ENCODE measurements at places on chromosomes 11 and 22. TPM values are rescaled to one million over a fixed set of nuclear protein-coding genes. Genes with fewer than 3 reads are reported as not detected.
A peak's percentile ranks its signal among the peaks of the same experiment; 100 is the strongest.

The SLC25A17 gene
- 28.5 TPM for total RNA-seq

The SORL1 gene
- total RNA-seq = 0.42 TPM

The TPBGL gene
- not detected for total RNA-seq

GRCh38 chr11:64718780-64719124 lies 4.2 kb downstream of the NRXN2 start:
- H3K27me3 ChIP-seq = peaks cover 73% of the 10 kb centered on the region
- H3K36me3 ChIP-seq = no peaks in the 10 kb centered on the region
- H3K27ac ChIP-seq = no peak overlapping the region
- H3K4me3 ChIP-seq = no peak overlapping the region
- H3K4me1 ChIP-seq = no peaks in the 10 kb centered on the region
- no peak for DNase-seq

DNA sequence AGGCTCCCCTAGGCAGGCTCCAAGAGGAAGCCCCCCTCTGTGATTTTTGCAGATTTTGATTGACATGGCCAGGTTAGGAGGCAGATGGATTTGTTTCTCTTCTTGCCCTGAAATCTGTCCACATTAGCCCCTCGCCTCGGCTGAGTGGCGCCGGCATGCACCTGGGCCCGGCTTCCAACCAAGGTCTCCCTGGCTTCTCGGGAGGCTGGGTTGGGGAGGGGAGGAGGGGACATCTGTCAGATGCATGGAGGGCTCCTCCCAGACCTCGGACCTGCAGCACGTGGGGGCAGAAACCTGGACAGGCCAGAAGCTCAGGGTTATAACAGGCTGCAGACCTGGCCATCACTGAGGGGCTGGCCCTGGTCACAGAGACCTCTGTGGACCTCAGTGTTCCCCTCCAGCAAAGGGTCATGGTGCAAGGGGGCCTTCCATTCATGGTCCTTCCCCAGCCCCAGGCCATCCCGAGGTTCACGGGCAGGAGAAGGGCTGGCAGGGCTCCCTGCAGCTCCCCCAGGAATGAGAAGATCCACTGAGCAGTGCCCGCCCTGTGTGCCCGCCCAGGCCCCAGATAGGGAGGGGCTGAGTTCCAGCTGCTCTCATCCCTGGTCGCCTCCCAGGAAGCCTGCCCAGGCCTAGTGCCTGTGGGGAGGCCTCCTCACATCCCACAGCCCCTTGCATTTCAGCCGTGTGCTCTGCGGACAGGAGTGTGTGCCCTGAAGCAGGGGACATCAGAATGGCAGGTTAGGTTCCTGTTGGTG lies 747.8 kb downstream of the BRD1 start:
- no peak overlapping the region for H3K4me3 ChIP-seq
- peaks cover 10% of the 10 kb centered on the region for H3K36me3 ChIP-seq
- no peak for DNase-seq
- no peak overlapping the region for H3K27ac ChIP-seq

DNA sequence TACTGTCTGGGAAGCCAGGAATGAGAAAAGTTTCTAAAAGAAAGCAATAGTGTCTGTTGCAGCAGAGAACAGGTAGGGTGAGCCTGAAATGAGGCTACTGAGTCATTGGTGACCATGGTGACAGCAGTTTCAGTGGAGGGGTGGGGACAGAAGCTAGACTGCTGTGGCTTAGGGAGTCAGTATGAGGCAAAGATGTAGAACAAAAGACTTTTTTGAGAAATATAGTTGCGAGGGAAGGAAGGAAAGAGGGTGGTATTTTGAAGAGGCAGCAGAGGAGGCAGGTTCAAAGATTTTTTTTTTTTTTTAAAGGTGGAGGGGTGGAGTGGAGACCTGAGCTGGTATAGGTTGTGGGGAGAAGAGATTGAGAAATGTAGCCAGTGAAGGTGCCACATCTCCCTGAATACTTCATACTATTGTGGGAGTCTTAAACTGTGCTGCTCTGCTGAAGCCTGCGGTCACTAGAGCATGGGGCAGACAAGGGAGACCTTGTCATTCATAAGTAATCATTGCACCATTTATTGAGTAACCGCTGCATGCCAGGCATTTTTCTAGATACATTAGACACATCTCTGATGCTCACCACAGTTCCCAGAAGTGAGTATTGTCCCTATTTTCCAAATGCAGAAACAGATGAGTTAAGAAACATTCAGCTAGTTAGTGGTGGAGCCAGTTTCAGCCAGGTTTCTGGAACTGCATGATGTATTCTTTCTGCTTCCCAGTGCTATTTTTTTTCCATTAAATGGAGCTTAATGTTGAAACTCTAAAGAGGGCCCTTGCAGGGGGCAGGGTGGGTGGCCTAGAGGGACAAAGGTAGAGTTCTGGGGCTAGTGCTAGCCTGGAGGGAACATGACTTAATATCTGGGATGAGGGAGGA lies 49.9 kb downstream of the STIM1 start:
- H3K4me1 ChIP-seq = peaks cover 22% of the 10 kb centered on the region
- H3K4me3 ChIP-seq = no peak overlapping the region
- peaks cover 1% of the 10 kb centered on the region for H3K27me3 ChIP-seq
- DNase-seq = peak; percentile 51
- H3K27ac ChIP-seq = peak overlapping the region; percentile 71

- H3K4me3 ChIP-seq = no peak overlapping the region
- H3K27ac ChIP-seq = no peak overlapping the region
- H3K27me3 ChIP-seq = peaks cover 10% of the 10 kb centered on the region
These were observed 200.6 kb upstream of the POU2AF2 start for GRCh38 chr11:111044751-111045406.

DNA sequence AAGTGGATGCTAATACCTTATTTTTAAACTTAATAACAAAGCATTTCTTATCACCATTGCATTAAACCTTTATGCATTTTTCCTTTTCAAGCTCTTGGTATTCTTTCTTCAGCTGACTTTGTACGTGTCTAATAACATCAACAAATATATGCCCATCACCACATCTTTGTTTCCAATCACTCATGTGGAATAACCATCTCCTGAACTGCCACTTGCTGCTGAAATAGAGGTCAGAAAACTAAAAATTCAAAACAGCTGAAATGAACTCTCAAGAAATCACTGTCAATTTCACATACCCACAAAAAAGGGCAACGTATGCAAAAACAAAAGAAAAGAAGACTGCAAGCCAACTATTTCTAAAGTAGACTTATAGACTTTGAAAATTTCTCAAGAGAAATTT lies 7.4 kb downstream of the MSANTD4 start:
- H3K27ac ChIP-seq = no peak overlapping the region
- H3K27me3 ChIP-seq = no peaks in the 10 kb centered on the region
- H3K4me1 ChIP-seq = peaks cover 32% of the 10 kb centered on the region
- no peak for DNase-seq
- no peak overlapping the region for H3K4me3 ChIP-seq

GRCh38 chr11:35488117-35488516 lies 37.3 kb downstream of the PAMR1 start:
- DNase-seq = peak; percentile 27
- no peaks in the 10 kb centered on the region for H3K27me3 ChIP-seq
- peak overlapping the region; percentile 54 for H3K27ac ChIP-seq
- no peak overlapping the region for H3K4me3 ChIP-seq

GRCh38 chr11:128422576-128423370 lies 164.6 kb downstream of the ETS1 start:
- no peaks in the 10 kb centered on the region for H3K36me3 ChIP-seq
- H3K4me3 ChIP-seq = no peak overlapping the region
- H3K27ac ChIP-seq = no peak overlapping the region
- no peak for DNase-seq

DNA sequence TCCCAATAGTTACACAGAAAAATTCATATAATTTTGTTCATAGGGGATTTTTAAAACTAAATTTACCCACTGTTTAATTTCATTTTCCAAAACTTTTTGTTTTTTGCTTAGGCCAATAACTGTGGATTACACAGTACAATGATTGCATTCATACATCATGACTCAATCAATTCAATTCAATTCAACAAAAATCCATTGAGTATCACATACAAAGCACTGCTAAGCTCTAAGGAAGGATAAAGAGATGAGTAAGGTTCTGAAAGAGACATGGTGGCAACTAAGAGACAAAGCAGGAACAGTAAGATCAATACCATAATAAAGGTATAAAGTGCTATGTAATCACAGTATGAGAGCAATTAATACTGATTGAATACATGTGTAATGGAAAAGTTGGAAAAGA lies 9.4 kb upstream of the LAYN start:
- H3K4me1 ChIP-seq = peaks cover 66% of the 10 kb centered on the region
- no peak for DNase-seq
- peak overlapping the region; percentile 94 for H3K27ac ChIP-seq
- no peaks in the 10 kb centered on the region for H3K27me3 ChIP-seq

DNA sequence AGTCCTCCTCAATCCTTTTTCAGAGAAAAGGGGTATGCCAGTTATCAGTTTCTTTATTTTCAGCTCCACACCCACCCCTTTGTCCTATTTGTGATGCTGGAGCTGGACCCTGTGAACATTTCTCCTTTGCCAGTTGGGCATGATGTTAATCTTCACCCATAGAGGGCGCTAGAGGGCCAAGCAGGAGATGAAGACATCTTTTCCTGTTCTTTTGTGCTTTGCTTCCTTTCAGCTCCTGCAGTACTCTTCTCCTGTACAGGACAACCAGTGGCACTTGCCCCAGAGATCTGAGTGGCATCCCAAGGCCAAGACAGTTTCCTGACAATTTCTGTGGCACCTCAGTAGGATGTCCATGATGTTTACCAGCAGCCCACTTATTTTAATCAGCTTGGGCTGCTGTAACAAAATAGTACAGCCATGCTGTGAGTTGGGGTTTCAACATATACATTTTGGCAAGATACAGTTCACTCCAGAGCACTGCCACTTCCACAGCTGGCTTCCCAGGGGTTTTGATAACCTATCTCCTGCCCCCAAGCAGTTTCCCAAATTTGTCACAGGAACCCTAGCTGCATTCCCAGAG lies 4.6 kb downstream of the SAA2 start:
- no peak overlapping the region for H3K27ac ChIP-seq
- no peaks in the 10 kb centered on the region for H3K36me3 ChIP-seq
- peaks cover 25% of the 10 kb centered on the region for H3K4me1 ChIP-seq
- no peak overlapping the region for H3K4me3 ChIP-seq
- DNase-seq = peak; percentile 67

Measured in HFFc6 (cell line).